Smooth muscle cell of the umbilical artery (primary cell): ENCODE measurements at places on chromosomes 3 and 15. TPM values are rescaled to one million over a fixed set of nuclear protein-coding genes. Genes with fewer than 3 reads are reported as not detected.

GPR62 gene
- 0.05 TPM in 1 of 2 replicates, not detected in the other for total RNA-seq

VIPR1 gene
- not detected in 2 replicates for total RNA-seq

CRTC3 gene
- 12.8 and 18.5 TPM in 2 replicates for total RNA-seq

TICRR gene
- 1.2 and 4.9 TPM in 2 replicates for total RNA-seq

THOC7 gene
- total RNA-seq: 42.2 and 51.5 TPM in 2 replicates

CISH gene
- total RNA-seq: 0.30 and 0.51 TPM in 2 replicates

SH3GL3 gene
- total RNA-seq: 0.97 and 2.1 TPM in 2 replicates

DYNC1LI1 gene
- 24.1 and 41.0 TPM in 2 replicates for total RNA-seq

WDR72 gene
- total RNA-seq: not detected in 2 replicates

LIPH gene
- not detected in 2 replicates for total RNA-seq

CEP19 gene
- 2.5 and 5.0 TPM in 2 replicates for total RNA-seq

CPA3 gene
- not detected in 2 replicates for total RNA-seq

CELSR3 gene
- total RNA-seq: 0.89 and 3.1 TPM in 2 replicates

FBLN2 gene
- 63.9 and 254 TPM in 2 replicates for total RNA-seq

C3orf70 gene
- total RNA-seq: 0.23 and 1.5 TPM in 2 replicates

OXNAD1 gene
- 8.9 and 11.3 TPM in 2 replicates for total RNA-seq

MASP1 gene
- total RNA-seq: 8.5 and 25.5 TPM in 2 replicates

FOXB1 gene
- not detected in 2 replicates for total RNA-seq

GABRR3 gene
- total RNA-seq: not detected in 2 replicates

PPP1R2 gene
- 50.8 and 69.5 TPM in 2 replicates for total RNA-seq

GREM1 gene
- total RNA-seq: 41.6 and 185 TPM in 2 replicates

SLC22A13 gene
- 1.5 and 1.6 TPM in 2 replicates for total RNA-seq

ALS2CL gene
- 0.30 and 0.37 TPM in 2 replicates for total RNA-seq

SAMD7 gene
- not detected in 2 replicates for total RNA-seq
